ENCODE measurements at places on chromosomes 1 and 21.

GRCh38 chr1:104932949-104933679 is 1183.4 kb downstream of the AMY1C start:
- H3K36me3 ChIP-seq = no peaks in the 10 kb centered on the region
- H3K27ac ChIP-seq = no peak overlapping the region
- no peak overlapping the region for H3K4me3 ChIP-seq
- no peak for DNase-seq
- no peaks in the 10 kb centered on the region for H3K27me3 ChIP-seq

DNA sequence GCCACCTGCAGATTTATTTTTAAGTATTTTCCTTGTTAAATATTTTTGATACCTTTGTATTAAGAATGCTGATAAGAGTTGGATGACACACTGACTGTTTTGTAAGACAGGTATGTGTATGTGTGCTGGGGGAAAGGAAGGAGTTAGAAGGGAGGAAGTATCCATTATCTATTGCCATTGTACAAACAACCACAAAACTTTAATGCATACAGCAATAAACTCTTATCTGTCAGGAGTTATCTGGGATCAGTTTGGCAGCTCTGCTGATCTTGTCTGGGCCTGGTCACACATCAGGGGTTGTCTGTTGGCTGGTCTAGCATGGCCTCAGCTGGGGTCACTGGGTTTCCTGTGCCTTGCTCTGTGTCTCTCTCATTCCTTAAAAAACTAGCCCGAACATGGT is 423.9 kb upstream of the USP24 start:
- H3K4me1 ChIP-seq = peaks cover 49% of the 10 kb centered on the region
- no peaks in the 10 kb centered on the region for H3K27me3 ChIP-seq
- no peak for DNase-seq
- no peak overlapping the region for H3K27ac ChIP-seq

DNA sequence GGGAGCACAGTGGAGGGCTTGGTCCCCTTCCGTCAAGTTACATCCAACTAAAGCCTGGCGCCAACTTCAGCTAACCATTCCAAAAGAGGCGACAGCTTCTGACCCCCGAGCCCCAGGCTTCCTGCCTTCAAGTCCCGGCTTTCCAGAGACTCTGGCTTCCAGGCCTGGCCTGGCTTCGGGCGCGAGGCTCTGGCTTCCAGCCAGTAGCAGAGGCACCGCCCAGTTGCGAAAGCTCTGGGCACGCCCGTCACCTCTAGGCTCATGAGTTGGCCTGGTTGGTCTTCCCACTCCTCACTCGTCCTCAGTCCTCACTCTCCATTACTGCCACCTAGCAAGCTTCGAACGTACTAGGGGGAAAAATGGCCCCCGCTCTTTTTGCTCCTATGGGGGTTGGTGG is 30.0 kb upstream of the C1orf185 start:
- H3K27me3 ChIP-seq = no peaks in the 10 kb centered on the region
- peaks cover 8% of the 10 kb centered on the region for H3K4me1 ChIP-seq
- DNase-seq = no peak
- no peak overlapping the region for H3K4me3 ChIP-seq
- H3K36me3 ChIP-seq = no peaks in the 10 kb centered on the region
- H3K27ac ChIP-seq = peak overlapping the region; percentile 86

- H3K27me3 ChIP-seq = no peaks in the 10 kb centered on the region
- H3K4me3 ChIP-seq = no peak overlapping the region
- H3K27ac ChIP-seq = no peak overlapping the region
- no peak for DNase-seq
Observed at GRCh38 chr1:229759037-229759435, 133.0 kb downstream of the URB2 start.

- no peak overlapping the region for H3K4me3 ChIP-seq
- peak; percentile 68 for DNase-seq
- H3K27me3 ChIP-seq = no peaks in the 10 kb centered on the region
Observed at GRCh38 chr1:54379555-54380289, 26.5 kb downstream of the SSBP3 start.

DNA sequence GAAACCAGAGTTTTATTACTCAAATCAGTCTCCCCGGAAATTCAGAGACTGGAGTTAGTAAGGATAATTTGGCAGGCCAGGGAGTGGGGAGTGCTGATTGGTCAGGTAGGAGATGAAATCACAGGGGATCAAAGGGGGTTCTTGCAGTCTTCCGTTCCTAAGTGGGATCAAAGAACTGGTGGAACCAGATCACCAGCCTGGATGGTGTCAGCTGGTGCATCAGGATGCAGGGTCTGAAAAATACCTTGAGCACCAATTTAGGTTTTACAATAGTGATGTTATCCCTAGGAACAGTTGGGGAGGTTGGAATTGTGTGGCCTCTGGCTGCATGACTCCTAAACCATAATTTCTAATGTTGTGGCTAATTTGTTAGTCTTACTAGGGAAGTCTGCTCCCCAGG is 1.4 kb upstream of the CD101 start:
- H3K4me1 ChIP-seq = 0 out of 2 replicates have a peak, but pooled peaks cover 4% of the 10 kb centered on the region
- H3K27me3 ChIP-seq = no peaks in the 10 kb centered on the region
- no peak overlapping the region for H3K27ac ChIP-seq
- DNase-seq = no peak

DNA sequence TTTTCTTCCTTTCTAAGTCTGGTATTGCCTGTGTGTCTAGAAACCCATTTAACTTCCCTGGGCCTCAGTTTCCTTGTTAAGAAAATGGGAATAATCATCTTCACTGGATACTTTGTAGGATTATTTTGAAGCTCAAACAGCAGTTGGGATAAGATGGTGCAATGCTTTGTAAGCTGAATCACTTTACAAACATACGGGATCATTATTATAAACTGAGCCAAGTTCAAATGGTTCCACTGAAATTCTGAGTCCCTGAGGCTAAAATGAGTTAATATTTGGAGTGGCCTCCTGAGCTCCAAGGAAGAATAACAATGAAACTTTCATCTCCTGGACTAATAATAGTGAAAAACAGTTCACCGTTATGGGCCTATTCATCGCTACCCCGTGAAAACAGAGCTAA is 388.0 kb downstream of the PLPP3 start:
- H3K27ac ChIP-seq = no peak overlapping the region
- no peaks in the 10 kb centered on the region for H3K27me3 ChIP-seq
- peaks cover 24% of the 10 kb centered on the region for H3K4me1 ChIP-seq
- no peak overlapping the region for H3K4me3 ChIP-seq

GRCh38 chr1:20265250-20265649 is 25.4 kb upstream of the VWA5B1 start:
- H3K36me3 ChIP-seq = no peaks in the 10 kb centered on the region
- no peak overlapping the region for H3K4me3 ChIP-seq
- H3K4me1 ChIP-seq = no peaks in the 10 kb centered on the region
- no peak for DNase-seq
- no peak overlapping the region for H3K27ac ChIP-seq

GRCh38 chr1:116453481-116453880 is 80.4 kb downstream of the ATP1A1 start:
- no peak overlapping the region for H3K27ac ChIP-seq
- no peak for DNase-seq
- no peaks in the 10 kb centered on the region for H3K36me3 ChIP-seq
- H3K4me3 ChIP-seq = no peak overlapping the region
- no peaks in the 10 kb centered on the region for H3K27me3 ChIP-seq
- peaks cover 7% of the 10 kb centered on the region for H3K4me1 ChIP-seq

DNA sequence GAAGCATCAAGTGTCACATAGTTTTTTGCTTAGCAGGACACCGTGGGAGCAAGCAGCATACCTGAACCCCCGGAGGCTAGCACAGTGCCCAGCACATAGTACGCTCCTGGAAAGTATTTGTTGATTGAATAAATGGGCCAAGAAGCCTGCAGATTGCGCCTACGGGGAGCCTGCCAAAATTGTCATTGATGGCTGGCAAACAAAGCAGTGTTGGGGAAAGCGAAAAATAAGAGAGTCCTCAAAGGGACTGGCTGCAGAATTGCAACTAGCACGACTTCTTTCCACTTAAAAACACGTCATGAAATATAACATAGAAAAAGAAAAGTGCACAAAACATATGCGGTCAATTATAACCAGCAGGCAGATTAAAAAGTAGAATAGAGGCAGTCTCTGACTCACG is 125.2 kb upstream of the GALNT2 start:
- DNase-seq = no peak
- H3K27ac ChIP-seq = no peak overlapping the region
- no peaks in the 10 kb centered on the region for H3K36me3 ChIP-seq
- H3K27me3 ChIP-seq = no peaks in the 10 kb centered on the region

DNA sequence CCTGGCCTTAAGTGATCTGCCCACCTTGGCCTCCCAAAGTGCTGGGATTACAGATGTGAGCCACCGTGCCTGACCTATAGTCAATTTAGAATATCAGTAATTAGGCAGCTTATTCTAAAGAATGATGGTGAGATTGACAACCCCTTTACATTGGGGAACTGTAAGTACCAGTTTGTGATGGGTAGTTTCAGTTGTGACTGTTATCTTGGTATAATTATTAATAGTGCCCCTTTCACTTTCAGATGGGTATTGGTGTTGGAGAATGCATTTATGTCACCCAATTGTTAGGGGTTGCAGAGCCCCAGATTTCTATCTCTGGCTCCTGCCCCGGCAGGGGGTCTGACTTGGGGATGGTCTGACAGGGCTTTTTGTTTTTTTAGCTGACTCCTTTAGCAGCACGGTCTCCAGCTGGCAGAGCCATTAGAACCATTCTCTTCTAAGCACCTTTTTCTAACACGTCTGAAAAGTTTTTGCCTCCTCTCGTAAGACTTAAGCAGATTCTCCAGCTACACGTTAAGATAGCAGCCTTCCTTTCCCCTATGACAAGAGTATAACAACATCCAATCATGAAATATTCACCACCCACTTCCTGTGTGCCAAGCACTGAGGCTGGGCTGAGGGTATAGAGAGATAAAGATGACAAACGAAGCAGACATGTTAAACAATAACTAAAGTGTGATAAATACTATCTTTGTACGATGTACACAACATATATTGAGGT is 157.8 kb downstream of the SDCCAG8 start:
- no peaks in the 10 kb centered on the region for H3K4me1 ChIP-seq
- peaks cover 35% of the 10 kb centered on the region for H3K36me3 ChIP-seq
- no peak overlapping the region for H3K27ac ChIP-seq
- H3K4me3 ChIP-seq = no peak overlapping the region

- H3K36me3 ChIP-seq = no peaks in the 10 kb centered on the region
- H3K4me1 ChIP-seq = peaks cover 58% of the 10 kb centered on the region
- no peak overlapping the region for H3K4me3 ChIP-seq
- H3K27me3 ChIP-seq = peaks cover 17% of the 10 kb centered on the region
- H3K27ac ChIP-seq = no peak overlapping the region
Observed at GRCh38 chr1:204285436-204286305, 71.9 kb upstream of the GOLT1A start.

- no peaks in the 10 kb centered on the region for H3K27me3 ChIP-seq
- H3K4me1 ChIP-seq = no peaks in the 10 kb centered on the region
- DNase-seq = no peak
- H3K36me3 ChIP-seq = no peaks in the 10 kb centered on the region
Observed at GRCh38 chr1:78044796-78045562, 787 bp upstream of the GIPC2 start.

DNA sequence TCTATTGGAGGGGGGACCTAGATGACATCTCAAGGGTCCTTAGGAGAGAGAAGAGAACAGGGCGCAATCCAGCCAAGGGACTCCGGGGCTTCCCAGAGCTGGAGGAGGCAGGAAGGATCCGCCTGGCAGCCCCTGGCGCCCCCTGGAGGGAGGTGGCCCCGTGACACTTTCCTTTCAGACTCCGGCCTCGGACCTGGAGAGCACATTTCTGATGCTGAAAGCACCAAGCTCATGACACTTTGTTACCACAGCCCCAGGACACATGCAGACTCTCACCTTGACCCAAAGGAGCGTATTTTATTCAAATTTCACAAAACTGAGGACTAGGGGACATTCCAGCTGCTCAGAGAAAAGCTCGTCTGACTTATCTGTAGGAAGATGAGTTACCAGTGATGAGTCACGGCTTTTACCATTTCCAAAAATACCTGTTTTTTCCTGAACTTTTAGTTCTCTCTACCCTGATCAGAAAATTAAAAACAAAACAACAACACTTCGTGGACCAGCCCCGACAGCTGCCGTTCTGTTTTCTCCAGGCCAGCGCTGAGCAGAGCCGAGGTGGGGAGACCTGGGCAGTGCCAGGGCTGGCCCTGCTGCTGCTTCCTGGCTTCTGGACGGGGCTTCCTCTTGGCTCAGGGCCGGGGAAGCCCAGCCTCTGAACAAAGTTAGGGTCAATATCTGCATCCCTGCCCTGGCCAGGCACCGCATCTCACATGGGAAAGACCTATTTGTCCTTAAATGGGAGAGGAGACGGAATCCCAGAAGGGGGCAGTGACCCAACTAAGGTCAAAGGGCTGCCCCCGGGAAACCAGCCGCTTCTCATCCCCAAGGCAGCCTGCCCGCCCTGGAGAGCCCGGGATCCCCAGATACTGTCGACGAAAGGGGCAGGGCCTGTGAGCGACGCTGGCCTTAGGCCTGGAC is 21.6 kb upstream of the POFUT2 start:
- H3K4me1 ChIP-seq = peaks cover 3% of the 10 kb centered on the region
- peak; percentile 82 for DNase-seq
- peak overlapping the region; percentile 86 for H3K27ac ChIP-seq
- no peaks in the 10 kb centered on the region for H3K36me3 ChIP-seq

DNA sequence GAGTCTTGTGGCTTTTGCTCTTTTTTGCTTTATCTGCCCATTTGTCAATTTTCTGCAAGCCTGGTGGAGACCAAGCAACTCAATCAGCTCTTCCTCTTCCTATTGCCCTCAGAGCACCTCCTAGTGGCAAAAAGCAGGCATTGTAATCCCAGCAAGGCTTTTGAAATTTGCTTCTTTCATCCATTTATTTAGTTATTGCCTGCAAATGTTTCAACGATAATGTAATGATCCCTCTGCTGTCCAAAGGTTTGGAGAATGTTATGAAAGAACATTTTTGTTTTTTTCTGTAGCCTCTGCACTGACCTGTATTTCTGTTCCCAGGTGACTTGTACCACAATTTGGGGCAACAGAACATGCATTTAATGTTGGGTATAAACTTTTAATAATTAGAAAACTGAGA is 127.8 kb downstream of the GABPA start:
- H3K36me3 ChIP-seq = no peaks in the 10 kb centered on the region
- H3K27ac ChIP-seq = no peak overlapping the region
- no peak overlapping the region for H3K4me3 ChIP-seq
- no peak for DNase-seq

GRCh38 chr1:231931846-231932454 is 305.4 kb downstream of the DISC1 start:
- no peak overlapping the region for H3K4me3 ChIP-seq
- H3K27me3 ChIP-seq = no peaks in the 10 kb centered on the region
- H3K27ac ChIP-seq = no peak overlapping the region
- no peaks in the 10 kb centered on the region for H3K4me1 ChIP-seq
- no peaks in the 10 kb centered on the region for H3K36me3 ChIP-seq

GRCh38 chr21:35416866-35417489 is 367.9 kb upstream of the RUNX1 start:
- H3K36me3 ChIP-seq = no peaks in the 10 kb centered on the region
- no peaks in the 10 kb centered on the region for H3K4me1 ChIP-seq
- H3K27ac ChIP-seq = no peak overlapping the region
- H3K4me3 ChIP-seq = no peak overlapping the region
- no peaks in the 10 kb centered on the region for H3K27me3 ChIP-seq

All from SK-N-SH (cell line).